ENCODE measurements at places on chromosomes 11 and 22.

DNA sequence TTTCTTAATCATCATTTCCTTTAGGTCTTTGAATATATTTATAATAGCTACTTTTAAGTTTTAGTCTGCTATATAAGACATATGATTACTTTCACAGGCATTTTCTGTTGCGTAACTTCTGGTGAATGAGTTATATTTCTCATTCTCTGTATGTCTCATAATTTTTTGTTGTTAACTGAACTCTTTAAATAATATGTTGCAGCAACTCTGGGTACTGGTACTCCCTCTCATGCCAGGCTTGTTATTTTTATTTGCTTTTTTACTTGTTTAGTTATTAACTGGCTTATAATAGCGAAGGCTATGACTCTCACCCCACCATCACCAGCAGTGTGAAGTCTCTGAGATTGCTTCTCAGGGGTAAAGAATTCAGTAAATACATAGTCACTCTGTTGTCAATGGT is 524.2 kb upstream of the CHORDC1 start:
- DNase-seq = no peak

DNA sequence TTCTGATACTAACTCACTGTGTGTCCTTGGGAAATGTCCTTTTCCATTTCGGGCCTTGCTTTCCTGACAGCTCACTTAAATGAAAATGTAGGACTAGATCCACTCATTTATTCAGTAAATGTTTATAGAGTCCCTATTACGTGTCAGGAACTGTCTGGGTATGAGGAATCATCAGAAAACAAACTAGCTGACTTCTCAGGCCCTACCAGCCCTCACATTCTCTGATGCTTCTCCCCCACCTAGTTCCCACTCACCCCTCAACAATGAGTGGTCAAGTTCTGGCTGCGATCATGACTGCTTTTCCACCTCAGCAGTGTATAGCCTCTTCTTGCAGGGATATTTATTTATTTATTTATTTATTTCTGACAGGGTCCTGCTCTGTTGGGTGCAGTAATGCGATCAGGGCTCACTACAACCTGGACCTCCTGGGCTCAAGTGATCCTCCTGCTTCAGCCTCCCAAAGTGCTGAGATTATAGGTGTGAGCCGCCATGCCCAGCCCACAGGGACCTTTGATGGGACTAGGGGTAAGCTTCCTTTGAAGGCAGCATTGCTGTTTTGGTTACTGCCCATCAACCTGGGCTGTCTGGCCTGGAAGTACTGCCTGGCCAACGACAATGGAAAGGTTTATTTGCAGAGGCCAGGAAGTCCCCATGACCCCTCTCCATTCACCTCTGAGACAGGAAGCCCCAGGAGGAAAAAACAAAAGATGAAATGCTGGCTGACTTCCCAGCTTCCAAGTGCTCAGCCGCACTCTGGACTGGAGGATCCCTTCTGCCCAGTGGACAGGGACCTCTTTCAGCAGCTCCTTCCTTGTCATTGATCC is 33.1 kb upstream of the POLD3 start:
- no peak for DNase-seq

GRCh38 chr11:76783896-76784813 is 999 bp downstream of the TSKU start:
- peak; percentile 30 for DNase-seq

DNA sequence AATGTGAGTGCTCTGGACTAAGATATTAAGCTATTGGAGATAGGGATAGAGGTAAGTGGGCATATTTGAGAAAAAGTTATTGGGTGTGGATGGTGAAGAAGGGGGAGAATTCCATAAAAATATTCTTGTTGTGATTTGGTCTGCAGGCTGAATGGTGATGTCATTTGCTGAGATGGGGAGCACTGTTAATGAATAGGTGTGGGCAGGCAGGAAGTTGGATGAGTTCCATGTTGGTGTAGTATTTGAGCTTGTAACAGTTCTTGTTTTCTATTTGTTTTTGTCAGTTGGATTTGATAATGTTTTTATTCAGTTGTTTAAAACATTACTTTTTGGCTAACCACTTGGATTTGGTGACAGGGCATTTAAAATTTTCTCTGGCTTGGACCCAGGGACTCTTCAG is 168.8 kb downstream of the C11orf87 start:
- DNase-seq = no peak

DNA sequence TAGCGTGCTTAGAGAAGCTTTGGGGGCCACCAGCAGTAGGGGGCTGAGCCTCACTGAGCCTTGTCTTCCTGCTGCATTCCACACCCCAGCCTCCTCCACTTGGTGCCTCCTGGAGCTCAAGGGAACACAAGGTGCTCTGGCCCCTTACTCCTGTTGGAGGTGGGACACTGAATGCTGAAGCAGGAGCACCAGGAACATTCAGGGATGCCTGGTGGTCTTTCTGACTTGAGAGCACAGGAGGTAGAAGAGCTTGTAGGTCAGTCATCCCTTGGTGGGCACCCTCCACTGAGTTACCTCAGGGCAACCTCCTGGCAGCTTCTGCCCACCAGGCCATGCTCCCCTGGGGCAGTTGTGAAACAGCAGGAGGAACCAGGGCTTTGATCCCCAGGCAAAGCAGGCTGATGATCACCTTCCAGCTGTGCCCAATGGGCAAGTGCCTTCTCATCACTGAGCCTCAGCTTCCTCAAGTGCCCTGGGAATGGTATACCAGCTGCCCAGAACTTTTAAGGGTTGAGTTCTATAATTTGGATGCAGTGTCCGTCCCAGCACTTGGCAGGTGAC is 50.1 kb downstream of the CABIN1 start:
- DNase-seq = no peak

GRCh38 chr11:121841487-121842191 is 274.4 kb downstream of the BLID start:
- DNase-seq = no peak

DNA sequence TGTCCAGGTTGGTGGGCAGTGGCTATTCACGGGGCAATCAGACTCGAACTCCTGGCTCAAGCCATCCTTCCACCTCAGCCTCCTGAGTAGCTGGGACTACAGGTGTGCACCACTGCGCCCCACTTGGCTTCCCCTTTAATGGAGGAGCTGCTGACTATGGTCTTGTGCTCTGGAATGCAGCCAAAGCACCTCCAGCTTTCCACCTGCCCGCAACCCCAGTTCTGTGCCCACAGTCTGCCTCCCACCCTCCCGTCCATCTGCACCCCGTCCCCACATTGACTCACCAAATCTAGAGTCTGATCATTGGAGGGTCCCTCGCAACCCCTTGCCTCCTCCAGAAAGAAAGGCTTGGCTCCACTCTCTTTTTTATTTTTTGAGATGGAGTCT is 41.0 kb downstream of the KCNJ4 start:
- no peak for DNase-seq

- DNase-seq = no peak
Observed at GRCh38 chr11:111447931-111448330, 64.3 kb downstream of the BTG4 start.

- peak; percentile 4 for DNase-seq
Observed at GRCh38 chr11:82906236-82906635, 4.7 kb downstream of the DDIAS start.

GRCh38 chr11:35165423-35166368 is 26.7 kb downstream of the CD44 start:
- no peak for DNase-seq

DNA sequence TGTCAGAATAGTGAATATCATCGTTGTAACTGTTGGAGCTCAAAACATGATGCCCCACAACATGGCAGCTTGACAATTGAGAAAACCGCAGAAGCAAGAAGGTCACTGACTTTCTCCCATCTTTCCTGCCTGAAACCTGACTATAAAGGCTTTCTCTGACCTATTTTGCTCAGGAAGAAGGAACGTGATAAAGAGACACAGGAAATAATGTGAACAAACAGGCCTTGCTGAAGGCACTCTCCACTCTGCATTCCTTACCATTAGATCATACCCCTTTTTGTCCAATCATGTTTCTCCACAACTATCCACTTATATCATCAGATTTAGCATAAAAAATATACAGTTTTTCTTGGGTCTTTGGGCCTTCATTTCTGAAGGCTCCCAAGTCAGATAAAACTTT is 916.8 kb downstream of the METTL15 start:
- DNase-seq = no peak

DNA sequence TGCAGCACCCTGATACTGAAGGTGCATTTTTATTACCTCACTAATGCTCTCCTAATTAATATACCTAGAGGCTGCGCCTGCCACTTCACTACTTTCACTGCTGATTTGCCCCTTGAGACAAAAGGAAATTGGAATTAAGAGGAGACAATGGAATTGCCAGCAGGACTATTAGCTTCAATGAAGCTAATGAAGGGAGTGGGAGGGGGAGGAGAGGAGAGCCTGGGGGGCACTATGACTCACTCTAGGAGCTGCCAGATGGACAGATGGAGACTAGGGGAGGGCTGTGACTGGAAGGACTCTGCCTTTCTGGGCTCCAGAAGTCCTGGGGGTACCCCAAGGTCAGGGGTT is 102.8 kb upstream of the DRD2 start:
- DNase-seq = no peak

GRCh38 chr11:95531116-95531515 is 258.5 kb downstream of the FAM76B start:
- DNase-seq = no peak

DNA sequence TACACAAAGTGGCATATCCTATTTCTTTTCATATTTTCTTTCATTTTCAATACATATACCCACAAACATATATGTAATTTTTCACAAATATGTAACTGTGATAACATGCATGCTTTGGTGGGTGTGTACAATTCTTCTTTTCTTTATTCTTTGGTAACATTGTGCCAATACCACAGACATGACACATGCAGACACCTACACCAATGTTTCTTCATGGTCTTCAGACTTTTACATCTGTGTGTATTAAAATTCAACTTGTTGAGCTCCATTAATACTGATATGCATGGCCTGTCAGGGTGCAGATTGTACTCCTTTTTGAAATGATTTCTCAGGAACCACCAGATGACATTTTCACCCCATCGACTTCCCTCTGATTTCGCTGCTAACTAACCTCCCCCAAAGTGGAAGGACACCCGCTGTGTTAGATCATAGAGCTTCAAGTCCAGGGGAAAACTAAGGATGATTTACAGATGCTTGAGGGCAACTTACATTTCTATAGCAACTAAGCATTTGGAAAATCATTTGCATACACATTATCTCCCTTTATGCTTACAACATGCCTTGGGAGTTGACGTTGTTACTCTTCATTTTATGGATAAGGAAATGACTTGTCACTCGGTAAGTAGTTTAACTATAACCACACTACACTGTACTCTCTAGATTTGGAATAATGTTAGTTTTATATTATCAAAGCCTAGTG is 10.5 kb upstream of the PANX3 start:
- no peak for DNase-seq

DNA sequence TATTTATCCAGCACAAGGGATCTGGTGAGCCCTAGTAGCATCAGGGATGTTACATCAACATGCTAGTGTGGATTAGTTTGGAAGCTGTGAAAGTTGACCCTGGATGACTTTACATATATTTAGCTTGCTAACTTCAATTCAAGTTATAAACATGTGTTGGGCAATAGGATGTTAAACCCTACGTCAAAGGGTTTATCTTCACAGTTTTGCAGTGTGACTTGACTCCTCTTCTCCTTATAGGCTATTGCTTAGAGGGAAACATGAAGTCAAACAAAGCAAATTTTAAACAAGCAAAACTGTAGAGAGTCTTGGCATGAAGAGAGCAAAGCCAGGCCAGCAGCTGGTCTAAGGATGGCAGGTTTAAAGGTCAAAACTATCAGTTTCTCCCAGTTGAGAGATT is 11.3 kb upstream of the CTSC start:
- no peak for DNase-seq

DNA sequence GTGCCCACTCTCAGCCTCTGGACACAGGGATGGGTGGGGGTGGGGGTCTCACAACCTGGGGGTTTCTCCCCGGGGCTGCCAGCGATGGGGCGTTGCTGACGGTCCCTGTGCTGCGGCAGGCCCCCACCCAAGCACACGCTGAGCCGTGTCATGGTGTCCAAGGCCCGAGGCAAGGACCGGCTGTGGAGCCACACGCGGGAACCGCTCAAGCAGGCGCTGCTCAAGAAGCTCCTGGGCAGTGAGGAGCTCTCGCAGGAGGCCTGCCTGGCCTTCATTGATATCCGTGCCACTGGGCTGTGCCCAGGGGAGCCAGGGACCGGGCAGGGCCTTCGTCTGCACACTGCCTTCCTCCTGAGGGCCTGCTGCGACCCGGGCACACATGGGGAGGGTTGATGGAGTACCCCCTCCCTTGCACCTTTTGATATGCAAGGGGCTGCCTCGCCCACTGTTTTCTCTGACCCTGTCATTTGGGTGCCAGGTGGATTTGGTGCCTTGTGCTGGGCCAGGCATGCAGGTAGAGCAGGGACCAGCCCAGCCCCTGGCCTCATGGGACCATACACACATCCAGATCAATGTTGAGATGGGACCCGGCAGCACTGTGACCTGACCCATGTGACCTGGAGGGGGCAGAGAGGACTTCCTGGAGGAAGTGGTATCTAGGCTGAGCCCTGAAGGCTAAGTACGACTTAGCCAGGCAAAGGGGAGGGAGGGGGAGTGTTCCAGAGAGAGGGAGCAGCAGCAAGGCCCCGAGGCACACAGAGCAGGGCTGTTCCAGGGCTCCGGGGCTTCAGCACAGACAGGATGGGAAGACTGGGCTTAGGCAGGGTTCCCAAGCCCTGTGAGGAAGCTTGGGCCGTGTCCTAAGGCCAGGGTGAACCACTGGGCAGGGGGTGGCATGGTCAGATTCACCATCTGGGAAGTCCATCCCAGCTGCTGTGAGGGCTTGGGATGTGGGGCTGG is 75.2 kb downstream of the MYO7A start:
- DNase-seq = no peak

- no peak for DNase-seq
Observed at GRCh38 chr11:31509051-31509428, 382 bp downstream of the IMMP1L start.

DNA sequence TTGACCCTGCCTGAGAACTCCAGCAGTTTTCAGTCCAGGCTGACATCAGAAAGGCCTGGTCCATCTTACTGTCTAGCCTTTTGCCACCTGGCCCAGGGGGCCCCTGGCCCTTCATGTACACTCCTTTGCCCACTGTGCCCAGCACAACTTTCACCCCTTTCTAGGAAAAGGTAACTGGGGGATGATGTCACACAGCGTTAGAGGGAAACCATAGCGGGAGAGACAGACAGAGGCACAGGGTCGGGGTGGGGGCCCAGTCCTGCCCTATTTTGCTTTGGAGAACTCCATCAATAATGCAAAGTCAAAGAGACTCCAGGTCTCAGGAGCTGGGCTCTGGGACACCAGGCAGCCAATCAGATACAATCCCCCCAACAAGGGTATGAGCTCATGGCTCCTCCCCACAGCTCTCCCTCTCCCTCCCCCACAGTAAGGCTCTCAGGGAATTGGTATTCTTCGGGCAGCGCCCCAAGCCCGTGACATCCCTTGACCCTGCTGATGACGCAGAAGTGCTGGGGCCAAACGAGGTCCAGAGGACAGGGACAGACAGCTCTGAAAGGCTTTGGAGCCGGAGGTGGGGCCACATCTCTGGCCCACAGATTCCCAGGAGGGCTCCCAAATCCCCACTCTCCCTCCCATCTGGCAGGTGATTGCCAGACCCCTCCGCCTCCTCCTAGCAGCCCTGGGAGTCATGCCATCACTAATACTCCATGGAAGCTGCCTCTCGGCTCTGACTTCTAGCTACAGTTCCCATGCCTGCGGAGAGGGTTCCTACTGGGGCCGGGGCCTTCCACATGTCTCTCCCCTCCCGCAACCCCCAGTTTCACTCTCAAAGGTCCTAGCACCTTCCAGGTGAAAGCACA is 5.9 kb downstream of the USP2 start:
- DNase-seq = no peak

GRCh38 chr11:33086017-33086416 is 46.6 kb downstream of the TCP11L1 start:
- DNase-seq = no peak
